Sigmoid colon (tissue), 7 donors: ENCODE measurements at places on chromosomes 5 and 9. TPM values are rescaled to one million over a fixed set of nuclear protein-coding genes. Genes with fewer than 3 reads are reported as not detected.

DNA sequence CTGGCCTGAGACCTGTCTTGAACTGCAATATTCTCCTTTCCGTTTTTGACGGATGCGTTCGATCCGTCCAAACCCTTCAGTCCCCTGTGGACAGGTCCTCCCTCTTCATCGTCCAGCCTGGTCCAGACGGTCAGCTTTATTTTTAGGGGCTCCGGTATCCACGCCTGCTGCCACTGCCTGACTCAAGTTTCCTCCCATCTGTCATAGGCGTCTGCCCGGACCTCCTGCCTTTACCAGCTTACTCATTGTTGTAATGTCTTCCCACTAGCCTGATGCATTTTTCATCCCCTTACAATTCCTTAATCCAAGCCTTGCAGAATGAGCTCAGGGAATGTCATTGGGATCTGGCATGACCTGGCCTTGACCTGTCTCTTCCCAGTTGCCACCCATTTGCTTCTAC is 145.8 kb downstream of the TENT4A start:
- DNase-seq, result no peak
- no peaks in the 10 kb centered on the region for H3K36me3 ChIP-seq
- no peaks in the 10 kb centered on the region for H3K27me3 ChIP-seq
- no peak overlapping the region for H3K4me3 ChIP-seq
- no peaks in the 10 kb centered on the region for H3K4me1 ChIP-seq

- DNase-seq, result no peak
- H3K27me3 ChIP-seq, result no peaks in the 10 kb centered on the region
- H3K4me1 ChIP-seq, result peaks cover 9% of the 10 kb centered on the region
- no peak overlapping the region for H3K4me3 ChIP-seq
Observed at GRCh38 chr5:138979684-138980280, 104.6 kb upstream of the LRRTM2 start.

GRCh38 chr9:137708590-137709284 is 89.9 kb downstream of the EHMT1 start:
- no peak for DNase-seq
- H3K36me3 ChIP-seq, result peaks cover 15% of the 10 kb centered on the region
- no peaks in the 10 kb centered on the region for H3K27me3 ChIP-seq
- no peak overlapping the region for H3K4me3 ChIP-seq
- H3K4me1 ChIP-seq, result peaks cover 28% of the 10 kb centered on the region

Gene ST8SIA4
- total RNA-seq, result 8.3 TPM

Gene CCDC187
- not detected for total RNA-seq
